ENCODE measurements at places on chromosomes 2 and 18.

- no peak for DNase-seq
Observed at GRCh38 chr2:163348857-163349380, 386.9 kb downstream of the FIGN start.

GRCh38 chr2:65604246-65604645, 171.8 kb upstream of the SPRED2 start:
- DNase-seq, result no peak

DNA sequence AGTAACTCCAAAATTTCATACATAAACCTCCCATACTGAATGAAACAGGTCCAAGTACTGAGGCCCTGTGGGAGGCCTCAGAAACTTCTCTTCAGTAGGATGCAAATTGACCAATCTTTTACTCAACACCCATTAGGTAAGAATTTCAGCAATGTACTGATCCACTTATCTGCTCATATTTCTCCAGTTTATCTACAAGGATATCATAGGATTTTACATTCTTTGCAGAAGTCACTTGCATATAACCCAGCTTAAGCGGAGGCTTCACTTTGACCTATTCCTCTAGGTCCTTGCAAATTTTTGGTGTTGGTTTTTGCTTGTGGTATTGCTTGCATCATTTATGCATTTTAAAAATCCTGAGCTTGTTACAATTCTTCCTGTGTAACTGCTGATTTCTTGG, 28.8 kb upstream of the SLC3A1 start:
- no peak for DNase-seq

GRCh38 chr2:68134554-68134953, 23.1 kb upstream of the PNO1 start:
- no peak for DNase-seq

- DNase-seq, result no peak
Observed at GRCh38 chr2:79369127-79369526, 143.7 kb upstream of the CTNNA2 start.

DNA sequence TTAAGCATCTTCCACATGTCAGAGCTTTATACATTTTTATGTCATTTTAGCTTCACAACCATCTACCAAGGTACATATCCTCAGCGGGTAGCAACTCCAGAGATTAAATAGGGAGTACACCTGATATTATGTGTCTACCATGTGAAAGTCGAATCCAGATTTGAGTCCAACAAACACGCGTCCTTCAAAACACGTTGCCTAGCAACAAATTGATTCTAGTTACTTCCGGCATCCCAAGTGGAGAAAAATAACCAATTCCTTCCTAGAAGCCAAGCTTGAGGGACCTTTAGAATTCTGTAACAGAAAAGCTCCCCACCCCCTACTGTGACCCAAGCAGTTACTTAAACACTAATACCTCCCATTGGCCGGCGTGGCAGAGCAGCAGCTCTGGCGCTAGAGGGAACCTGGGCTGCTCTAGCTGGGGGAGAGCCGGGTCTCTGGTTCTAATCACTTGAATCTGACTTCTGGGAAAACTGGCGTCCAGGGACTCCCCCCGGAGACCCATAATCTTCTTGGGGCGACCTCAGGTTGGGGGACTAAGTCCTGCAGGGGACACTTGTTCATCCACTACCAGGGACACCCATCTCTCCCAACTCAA, at the start of gene ERICH2:
Gene ERICH2, plus strand, starts transcription at position 371 of the 598 bp plus-strand sequence. CDS start 304 bp downstream, outside the sequence.
- peak; percentile 79 for DNase-seq

- no peak for DNase-seq
Observed at GRCh38 chr2:38203446-38203810, 127.5 kb upstream of the CYP1B1 start.

DNA sequence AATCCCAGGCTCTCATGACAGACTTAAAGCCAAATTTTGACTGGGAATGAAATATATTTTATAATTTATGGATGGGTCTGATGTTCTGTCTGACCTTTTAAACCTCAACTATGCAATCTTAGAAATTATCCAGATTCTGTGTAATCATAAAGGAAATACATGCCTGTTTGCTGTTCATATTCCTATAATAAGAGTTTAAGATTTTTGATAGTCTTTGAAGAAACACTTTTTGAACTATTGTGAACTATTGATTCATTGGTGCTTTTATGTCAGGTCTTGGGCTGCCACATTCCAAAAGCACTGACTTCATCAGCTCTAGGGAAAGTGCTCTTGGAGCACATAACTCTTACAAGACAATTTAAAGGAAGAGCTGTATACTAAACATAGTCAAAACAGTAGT, 64.2 kb downstream of the CCDC150 start:
- DNase-seq, result no peak

DNA sequence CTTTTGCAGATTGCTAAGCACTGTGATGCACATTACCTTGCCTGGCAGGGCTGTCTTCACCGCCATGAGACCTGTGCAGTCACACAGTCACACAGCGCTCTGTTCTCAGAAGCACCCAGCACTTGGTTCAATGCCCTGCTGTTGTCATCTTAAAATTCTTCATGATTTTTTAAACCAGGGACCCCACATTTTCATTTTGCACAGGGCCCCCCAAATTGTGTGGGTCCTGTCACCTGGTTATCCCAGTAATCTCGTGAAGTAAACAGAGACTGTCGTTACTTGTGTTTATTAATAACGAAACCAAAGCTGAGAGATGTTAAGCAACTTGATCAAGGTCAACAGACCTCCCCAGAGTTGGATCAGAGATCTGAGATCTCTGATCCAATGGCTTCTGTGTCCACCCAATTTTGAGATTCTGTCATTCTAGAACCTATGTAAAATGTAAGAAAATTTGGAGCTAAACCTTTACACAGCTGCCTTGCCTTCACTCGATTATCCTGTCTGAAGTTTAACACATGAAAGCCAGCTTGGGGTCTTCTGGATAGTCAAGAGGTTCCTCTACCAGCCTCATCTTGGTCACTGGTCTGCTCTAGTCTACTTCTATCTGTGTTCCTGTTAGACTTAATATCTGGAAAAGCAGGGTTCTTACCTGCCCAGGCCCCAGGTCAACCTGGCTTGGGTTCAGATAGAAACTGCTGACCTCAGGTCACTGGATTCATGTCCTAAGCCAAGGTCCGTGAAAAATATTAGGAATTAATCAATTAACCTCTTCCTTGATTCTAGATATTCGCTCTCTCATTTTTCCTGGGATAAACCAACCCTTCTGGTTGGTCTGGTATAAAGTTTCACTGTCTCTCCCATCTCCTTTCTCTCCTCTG, 13.7 kb upstream of the TTC39C start:
- DNase-seq, result no peak

DNA sequence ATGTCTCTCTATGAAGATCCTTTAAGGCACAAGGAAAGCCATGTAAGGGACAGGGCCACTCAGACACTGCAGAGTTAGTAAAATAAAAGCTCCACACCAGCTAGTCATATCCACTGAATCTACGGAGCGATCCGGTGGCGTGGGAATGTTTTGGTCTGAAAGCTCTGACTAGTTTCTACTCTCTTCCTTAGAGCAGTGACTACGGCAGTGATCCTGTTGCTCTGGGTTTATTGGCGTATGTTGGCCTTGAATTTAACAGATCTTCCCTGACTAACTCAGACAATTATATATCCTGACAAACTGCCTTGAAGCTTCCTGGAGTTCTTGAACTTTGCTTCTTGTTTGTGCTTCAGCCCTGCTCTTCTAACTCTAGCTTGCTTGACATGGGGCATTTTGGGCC, 115.3 kb upstream of the FZD5 start:
- DNase-seq, result no peak

DNA sequence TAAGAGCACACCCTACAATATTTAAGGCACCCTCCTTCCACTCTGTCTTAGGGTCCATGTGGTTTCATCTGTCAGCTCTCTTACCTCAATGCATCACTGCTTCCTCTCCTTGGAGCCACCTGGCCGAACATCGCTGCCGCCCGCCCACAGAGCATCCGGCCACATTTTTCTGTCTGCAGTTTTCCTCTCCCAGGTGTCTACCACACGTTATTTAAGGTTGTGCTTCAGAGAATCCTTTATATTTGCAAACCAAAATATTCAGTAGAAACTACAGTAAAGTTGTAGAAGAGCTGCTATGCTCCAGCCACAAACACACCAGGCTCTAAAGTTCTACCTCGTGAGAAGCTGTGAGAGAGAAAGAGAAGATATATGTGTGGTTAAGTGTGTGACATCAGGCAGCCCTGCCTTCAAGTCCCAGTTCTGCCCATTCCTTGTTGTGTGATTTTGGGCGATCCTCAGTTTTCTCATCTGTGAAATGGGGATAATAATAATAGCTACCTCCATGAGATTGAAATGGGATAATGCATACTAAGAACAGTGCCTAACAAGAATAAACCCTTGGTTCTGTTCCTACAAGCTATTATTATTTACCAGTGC, 4.9 kb upstream of the STK17B start:
- peak; percentile 68 for DNase-seq
